ENCODE measurements at places on chromosomes 11 and 22.

DNA sequence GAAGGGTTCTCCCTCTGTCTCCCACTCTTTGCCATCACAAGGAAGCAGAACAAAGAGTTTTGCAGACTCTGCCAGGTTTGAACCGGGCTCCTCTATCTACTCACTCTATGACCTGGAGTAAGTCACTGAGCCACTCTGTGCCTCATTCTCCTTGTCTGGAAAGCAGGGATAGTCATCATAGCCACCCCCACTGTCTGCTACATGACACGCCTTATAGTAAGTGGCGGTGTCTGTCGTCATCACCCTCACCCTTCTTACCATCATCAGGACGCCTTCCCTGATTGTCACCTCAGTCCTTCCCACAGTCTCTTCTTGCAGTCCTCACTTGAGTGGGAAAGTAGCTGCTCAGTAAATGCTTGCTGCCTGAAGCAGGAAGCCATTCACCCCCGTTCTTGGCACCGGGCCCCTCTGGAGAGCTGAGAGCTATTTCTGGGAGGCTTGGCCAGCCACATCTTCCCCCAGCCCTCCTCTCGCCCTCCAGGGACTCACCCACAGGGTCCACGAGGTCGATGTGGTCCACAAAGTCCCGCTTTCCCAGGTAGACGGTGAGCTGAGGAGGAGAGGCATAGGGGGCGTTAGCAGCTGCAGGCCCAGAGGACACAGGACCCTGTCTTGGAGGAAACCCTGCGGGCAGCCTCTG lies 46.4 kb downstream of the TPBGL start:
- no peak for DNase-seq

- DNase-seq, result no peak
These were observed 106.0 kb downstream of the EFCAB6 start for GRCh38 chr22:43706151-43706550.

- DNase-seq, result peak; percentile 41
These were observed 4.7 kb downstream of the KLHL35 start for GRCh38 chr11:75428281-75428724.

DNA sequence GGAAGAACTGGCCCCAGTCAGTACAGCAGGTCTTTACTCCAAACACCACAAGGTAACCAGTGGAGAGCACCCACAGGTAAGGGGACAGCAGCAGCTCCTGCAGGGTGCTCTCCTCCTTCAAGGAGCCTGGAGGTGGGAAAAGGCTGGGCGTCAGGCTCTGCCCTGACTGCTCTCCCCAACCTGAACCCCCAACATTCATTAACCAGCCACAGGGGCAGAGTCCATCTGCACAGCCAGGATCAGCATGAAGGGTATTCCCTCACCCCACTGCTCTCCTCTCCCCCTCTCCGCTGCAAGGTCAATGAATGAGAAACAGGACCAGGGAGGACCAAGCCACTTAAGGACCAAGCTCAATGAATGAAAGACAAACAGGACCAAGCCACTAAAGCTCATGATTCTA lies 3.7 kb downstream of the SLC37A4 start:
- DNase-seq, result no peak

GRCh38 chr11:111665777-111666176 lies 63.5 kb downstream of the SIK2 start:
- no peak for DNase-seq

GRCh38 chr22:39259666-39260065 lies 14.9 kb upstream of the PDGFB start:
- DNase-seq, result no peak

DNA sequence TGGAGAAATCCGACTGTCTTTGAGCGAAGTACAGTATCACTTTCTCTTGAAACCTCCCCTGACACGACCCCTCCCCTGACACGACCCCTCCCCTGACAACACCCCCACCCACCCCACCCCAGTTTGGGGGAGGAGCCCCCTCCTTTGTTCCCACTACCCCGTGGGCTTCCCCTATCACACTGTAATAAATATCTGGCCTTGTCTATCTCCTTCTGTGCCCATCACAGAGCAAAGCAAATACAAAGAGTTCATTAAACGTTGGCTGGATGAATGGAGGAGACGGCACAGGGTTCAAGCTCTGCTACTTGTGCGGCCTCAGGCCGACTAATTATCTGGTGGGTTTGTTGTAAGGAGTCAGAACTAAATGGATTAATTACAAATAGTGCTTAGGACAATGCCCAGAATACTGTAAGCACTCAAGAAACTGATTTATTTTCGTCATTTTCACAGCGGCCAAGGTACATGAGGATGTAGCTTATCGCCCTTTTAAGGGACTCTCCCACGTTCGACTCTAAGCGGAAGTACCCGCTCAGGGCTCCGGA lies 628 bp upstream of the GGA1 start:
- DNase-seq, result no peak

- no peak for DNase-seq
These were observed 1117.3 kb downstream of the BRD1 start for GRCh38 chr22:48710410-48710809.

DNA sequence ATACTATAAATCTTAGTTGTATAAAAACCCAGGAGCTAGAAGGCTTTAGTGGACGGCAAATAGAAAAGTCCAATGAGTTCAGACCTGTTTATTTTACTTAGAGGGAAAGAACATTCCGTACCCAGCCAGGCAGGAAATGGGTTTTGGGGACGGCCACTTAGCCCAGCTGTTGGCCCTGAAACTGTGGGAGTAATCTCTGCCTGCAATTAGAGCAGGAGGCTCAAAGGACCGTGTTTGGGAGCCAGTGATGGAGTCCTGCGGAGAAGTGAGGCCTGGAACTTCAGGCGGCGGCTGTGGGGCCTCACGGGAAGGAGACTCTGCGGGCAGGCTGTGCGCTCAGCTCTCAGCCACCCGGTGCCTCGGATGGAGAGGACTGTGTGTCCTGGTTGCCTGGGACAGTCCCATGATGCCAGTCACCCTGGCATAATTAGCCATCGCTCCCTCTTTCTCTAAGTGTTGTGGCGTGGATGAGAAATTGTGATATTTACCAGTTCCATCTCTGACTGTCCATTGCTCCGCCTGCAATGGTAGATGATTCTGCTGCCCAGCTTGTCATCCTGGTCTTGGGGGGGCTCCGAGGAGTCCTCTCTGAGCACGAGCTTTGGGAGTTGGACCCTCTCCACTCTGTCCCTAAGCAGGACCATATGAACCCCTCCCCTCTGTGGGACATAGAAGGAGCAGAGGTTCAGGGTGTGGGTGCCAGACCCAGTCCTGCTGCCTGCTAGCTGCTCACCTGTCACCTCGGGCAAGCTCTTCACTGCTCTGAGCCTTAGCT lies 530.3 kb downstream of the TBC1D22A start:
- DNase-seq, result no peak

- no peak for DNase-seq
These were observed 61.8 kb downstream of the UBASH3B start for GRCh38 chr11:122717264-122717867.

GRCh38 chr11:87548797-87549196 lies 511.1 kb downstream of the TMEM135 start:
- DNase-seq, result no peak

GRCh38 chr11:45765836-45766235 lies 39.1 kb upstream of the SLC35C1 start:
- DNase-seq, result no peak

- no peak for DNase-seq
These were observed 70.6 kb downstream of the PRMT3 start for GRCh38 chr11:20457934-20458680.

DNA sequence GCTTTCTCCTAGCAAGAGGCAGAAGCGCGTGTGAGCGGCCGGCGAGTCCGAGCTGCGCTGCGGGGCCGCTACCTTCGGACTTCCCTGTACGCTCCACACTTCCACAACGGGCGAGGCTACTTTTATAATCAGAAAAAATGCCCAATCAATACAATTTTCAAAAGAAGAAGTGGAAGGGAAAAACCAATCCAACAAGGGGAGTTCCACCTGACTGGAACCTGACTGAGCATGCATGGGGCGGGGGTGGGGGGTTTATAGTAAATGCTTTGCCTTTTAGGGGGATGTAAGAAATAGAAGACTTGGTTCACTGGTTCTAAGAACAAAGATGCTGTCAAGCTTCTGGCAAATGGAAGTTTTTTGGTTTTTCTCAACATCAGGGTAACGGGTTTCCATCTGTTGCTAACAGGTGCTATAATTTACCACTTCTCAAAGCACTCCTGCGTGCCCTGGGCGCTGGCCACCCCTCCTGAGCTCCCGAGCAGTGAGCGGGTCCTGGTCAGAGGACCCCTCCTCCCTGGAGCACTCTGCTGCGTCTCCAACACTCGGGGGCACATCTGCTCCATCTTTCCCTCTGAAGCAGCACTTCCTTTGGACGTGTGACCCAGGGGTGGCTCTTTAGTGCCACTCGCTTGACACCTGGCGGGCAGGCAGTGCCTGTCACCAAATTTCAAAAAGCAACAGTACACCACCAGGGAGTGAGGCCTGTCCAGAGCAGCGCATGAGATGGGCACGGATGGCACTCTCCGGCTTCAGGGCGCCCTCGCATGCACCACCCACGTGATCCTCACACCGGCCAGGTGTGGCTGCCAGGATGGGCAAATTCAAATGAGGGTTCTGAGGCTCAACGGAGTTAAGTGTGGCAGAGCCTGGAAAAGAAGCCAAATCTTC lies 21.6 kb upstream of the BID start:
- DNase-seq, result no peak

- DNase-seq, result no peak
These were observed 133.3 kb downstream of the TBC1D22A start for GRCh38 chr22:46895753-46896152.

DNA sequence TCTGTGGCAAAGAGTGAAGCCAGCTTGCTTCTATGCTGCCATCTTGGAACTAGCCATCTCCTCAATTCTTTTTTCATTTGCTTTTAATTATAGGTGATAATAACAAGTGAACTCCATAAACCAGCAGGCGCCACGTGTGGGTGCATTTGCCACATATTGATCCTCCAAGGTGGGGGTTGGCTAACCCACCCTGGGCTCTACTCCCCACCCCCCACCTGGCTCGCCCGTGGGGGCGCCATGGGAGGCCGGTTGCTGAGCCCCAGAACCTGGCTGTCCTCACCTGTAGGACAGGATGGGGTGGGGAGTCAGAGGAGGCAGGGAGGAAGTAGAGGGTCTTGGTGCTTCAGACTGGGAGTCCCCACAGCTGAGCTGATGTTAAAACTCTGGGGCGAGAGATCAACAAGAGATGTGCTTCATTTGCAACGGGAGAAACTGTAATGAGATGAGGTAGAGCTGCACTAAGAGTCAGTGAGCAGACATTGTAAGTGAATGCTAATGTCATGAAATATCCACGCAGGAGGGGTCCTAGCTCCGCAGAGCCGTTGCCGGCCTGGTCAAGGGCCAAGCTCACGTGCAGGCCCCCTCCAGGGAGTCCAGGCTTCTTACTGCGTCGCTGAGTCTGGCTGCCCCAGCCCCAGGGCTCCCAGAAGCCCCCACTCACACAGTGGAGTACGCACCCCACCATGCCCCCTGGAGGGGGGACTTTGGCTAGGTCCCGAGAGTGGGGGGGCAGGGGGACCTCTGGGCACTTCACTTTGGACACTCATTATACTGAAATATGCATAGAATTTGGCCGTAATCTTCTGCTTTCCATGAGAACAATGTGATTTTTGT lies 59.4 kb downstream of the BRD1 start:
- no peak for DNase-seq

DNA sequence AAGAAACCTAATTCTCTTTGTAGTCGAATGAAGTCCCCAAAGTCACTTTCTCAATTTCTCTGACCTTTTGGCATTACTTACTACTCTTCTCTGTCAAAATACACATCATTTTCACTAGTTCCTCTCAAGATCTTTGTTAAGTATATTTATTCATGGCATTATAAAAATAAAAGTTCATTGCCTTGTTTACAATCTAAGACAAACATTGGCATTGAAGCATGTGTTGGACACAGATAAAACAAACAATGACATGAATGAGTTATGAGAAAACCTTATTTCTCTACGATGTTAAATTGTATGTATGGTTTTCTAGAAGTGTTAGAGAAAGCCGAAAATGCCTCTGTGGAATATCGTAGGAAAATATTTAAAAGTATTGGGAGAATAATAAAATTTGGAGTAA lies 8.6 kb upstream of the OR51G1 start:
- no peak for DNase-seq

- no peak for DNase-seq
These were observed 138.7 kb upstream of the E2F8 start for GRCh38 chr11:19379465-19379864.

- DNase-seq, result no peak
These were observed 1.6 kb downstream of the DEAF1 start for GRCh38 chr11:693415-693831.

GRCh38 chr11:24934733-24935439 lies 438.0 kb downstream of the LUZP2 start:
- no peak for DNase-seq

DNA sequence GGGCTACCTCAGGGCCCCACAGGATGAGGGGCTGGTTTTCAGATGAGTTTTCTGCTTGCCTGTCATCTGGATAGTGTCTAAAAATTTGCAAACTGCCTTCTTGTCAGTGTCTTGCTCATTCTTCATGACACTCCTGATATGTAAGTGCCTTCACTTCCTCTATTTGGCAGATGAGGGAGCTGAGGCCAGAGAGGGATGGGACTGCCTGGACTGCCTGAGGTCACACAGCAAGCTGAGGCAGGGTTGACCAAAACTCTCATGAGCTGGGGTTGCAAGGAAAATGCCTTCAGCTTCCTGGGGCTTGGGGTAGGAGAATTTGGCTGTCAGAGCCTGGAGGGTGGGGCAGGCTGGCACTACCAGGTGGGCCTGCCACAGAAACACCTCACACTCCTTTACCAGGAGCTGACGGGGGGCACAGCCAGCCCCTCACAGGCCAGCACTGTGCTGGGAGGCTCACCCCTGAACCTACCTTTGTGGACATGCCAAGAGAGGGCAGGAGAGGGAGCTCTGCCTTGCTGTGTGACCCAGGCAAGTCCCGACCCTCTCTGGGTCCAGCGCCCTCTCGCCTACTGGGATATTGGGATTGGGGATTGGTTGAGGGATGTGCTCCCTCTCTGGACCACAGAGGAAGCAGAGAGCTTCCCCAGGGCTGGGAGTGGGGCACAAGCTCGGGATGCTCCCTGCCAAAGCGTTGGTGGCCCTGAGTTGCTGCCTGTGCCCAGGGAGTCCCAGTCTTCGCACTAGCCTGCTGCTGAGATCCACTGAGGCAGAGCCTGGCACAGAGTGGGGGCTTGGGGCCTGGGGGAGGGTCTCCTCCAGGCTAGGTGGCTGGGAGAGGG lies 1.9 kb upstream of the P2RY6 start:
- DNase-seq, result no peak

- no peak for DNase-seq
These were observed 29.2 kb downstream of the CDPF1 start for GRCh38 chr22:46220921-46221320.
